LHCN-M2 (cell line): ENCODE measurements at places on chromosomes 6 and 20.
A peak's percentile ranks its signal among the peaks of the same experiment; 100 is the strongest.

- peak; percentile 48 for DNase-seq
Measured at GRCh38 chr6:111580826-111581505, 24.7 kb downstream of the TRAF3IP2 start.

DNA sequence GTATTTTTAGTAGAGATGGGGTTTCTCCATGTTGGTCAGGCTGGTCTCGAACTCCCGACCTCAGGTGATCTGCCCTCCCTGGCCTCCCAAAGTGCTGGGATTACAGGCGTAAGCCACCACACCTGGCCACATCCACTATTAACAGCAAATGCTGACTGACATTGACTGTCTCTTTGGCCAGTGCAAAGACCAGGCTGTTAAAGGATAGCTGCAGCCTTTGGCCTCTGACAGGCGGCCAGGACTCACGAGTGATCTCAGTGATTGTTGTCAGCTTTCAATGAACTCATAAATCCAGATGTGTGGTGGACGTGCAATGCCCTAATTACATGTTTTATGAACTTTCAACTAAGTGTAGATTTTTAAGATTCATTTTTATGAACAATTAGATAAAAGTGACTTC is 174.4 kb upstream of the EXOC2 start:
- DNase-seq, result no peak

GRCh38 chr6:157982563-157983405 is 1.1 kb downstream of the SYNJ2 start:
- DNase-seq, result peak; percentile 22

DNA sequence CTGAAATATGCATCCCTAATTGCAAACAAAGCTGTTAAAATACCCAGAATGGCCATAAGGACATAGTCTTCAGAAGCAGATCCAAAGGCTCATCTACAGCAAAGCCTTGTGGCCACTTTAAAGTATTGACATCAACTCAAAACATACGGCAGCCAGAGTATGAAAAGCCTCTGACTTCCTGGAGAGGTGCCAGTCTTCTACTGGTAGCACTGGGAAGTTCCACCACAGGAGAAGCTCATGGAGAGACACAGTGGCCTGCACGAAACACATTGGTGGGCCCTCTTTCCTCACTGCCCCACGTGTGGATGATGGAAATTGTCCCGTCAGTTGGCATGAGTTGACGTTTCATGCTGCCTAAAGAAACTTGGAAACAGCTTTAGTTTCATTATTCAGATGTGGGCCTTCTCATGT is 202.6 kb upstream of the HEY2 start:
- DNase-seq, result peak; percentile 43

GRCh38 chr20:4811257-4811656 is 89.5 kb downstream of the PRND start:
- no peak for DNase-seq

DNA sequence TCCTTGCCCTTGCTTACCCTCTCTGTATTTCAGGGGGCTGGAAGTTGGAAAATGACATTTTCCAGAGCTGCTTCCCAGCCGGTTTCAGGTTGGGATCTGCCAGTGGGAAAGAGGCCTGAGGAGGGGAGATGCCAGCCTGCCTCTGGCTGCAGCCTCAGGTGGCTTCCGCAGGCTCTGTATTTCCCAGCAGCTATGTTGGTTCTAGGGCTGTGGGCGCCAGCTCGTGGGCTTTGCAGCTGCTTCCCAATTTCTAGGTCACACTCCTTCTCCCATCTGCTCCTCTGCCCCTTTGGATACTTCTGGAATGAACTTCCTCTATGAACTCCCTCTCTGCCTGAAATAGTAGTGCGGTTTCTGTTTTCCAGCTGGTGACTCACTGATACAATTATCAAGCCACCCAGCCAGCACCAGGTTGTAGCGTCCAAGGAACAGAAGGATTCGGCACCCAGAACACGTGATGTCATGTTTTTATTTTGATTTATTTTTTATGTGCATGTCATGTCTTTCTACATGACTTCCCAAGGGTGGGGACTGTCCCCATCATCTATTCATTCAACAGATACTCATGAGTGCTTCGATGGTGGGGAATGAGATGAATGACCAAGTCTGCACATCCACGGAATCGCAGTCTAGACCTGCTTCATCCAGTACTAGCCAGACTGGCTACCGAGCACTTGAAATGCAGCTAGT is 38.0 kb downstream of the TGM2 start:
- DNase-seq, result peak; percentile 94

DNA sequence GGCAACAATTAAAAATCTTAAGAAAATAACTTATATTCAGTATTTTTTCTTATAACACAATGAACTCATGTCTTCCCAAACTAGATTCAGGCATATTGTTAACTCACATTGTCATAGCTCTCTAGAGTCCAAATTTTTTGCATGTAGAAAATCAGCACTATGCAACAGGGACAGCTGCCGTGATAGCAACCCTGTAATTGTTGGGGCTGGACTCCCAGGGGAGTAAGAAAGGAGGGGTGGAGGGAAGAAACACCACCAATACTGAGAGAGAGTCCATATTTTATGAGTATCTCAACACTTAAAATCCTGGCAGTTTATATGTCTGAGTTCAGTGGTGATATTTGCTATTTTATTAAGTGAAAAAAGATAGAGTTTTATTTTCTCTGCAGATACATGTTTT is 89.6 kb upstream of the HS3ST5 start:
- peak; percentile 36 for DNase-seq

DNA sequence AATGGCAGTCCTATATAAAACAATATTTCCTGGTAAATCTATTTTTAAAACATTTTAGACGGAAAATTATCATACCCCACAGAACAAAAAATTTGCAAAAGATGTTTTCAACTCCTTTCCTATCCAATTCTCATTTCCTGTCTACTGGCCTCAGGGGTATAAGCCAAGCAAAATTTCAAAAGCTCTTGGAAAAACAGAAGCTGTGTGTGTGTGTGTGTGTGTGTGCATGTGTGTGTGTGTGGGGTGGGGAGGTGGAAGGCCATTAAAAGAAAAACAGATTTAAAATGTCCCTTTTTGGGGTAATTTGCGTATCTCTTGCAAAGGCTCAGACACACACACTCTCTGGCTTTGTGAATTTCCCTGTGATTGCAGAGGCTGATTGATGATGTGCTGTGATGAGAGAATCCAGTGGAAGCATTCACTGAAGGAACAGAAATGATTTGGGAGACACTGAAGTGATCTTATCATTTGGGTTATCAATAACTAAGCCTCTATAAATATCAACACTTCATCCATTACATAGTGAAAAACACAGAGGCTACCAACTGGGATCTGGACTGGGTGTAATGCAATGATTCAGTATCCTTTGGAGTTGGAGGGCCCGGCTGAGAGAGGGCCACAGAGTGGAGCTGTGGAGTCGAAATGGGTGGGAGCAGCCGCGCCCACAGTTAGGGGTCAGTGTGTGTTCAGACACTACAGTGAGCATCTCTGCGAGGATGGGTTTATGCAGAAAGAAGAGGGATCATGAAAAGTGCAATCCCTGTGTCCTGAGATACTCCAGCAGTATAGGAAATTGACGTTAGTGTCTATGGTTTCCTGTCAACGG is 106.8 kb upstream of the PREP start:
- peak; percentile 40 for DNase-seq

GRCh38 chr20:20407891-20408805 is 40.2 kb downstream of the INSM1 start:
- DNase-seq, result peak; percentile 9

DNA sequence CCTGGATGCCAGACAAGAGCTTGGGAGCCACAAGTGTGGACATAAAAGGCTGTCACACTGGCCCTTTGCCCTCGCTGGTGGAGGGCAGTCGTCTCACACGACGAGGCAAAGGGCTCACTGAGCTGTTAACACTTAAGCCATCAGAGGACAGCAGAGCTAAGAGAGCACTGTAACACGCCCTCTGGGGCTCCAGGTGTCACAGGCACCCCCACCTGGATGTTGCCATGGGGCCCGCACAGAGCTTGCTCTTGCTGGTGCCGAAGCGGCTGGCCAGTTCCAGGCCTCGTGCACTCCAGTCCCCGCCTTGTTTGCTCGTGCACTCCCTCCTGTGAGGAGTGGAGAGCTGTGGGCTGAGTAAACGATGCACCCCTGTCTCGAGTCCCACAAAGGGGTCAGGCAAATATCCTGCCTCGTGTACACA is 37.4 kb downstream of the SLC35D3 start:
- DNase-seq, result no peak
